ENCODE measurements at places on chromosomes 11 and 22.
A peak's percentile ranks its signal among the peaks of the same experiment; 100 is the strongest.

- DNase-seq, result no peak
These were observed 1.1 kb upstream of the FBXO7 start for GRCh38 chr22:32473388-32473952.

DNA sequence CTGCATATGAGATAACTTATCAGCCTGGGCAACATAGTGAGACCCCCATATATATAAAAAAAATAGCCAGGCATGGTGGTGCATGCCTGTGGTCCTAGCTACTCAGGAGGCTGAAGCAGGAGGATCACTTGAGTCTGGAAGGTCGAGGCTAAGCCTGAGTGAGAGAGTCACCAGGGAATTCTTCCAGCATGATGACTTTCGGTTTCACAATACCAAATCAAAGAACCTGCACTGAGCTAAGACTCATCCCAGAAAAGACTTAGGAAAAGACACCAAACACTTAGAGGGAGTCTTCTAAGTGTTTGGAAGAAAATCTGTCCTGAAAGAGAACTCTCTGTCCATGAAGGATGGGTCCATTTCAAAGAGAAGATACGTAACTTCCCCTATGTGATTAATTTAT is 12.7 kb downstream of the STK33 start:
- no peak for DNase-seq

DNA sequence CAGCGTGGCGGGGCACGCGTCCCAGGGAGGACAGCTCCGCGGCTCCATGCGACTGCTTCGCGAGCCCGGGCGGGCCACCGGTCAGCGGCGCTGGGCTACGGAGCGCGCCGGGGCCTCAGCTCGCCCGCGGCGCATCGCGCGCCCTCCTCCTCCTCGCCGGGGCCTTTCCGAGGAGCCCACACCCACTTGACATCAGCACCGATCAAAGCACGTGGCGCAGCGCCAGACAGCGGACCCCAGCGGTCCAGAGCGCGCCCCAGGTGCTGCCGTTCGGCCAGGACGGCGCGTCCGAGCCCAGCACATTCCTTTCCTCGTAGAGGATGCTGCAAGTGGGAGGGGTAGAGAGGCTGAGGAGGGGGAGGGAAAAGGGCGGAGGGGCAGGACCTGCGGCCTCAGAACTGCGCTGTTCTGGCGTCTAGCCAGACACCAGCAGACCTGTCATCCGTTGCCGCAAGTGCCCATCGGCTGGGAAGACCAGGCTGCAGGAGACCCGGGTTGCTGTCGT is 88.6 kb downstream of the PLEKHA7 start:
- no peak for DNase-seq

GRCh38 chr22:37166675-37167066 is 17.0 kb upstream of the IL2RB start:
- peak; percentile 81 for DNase-seq

DNA sequence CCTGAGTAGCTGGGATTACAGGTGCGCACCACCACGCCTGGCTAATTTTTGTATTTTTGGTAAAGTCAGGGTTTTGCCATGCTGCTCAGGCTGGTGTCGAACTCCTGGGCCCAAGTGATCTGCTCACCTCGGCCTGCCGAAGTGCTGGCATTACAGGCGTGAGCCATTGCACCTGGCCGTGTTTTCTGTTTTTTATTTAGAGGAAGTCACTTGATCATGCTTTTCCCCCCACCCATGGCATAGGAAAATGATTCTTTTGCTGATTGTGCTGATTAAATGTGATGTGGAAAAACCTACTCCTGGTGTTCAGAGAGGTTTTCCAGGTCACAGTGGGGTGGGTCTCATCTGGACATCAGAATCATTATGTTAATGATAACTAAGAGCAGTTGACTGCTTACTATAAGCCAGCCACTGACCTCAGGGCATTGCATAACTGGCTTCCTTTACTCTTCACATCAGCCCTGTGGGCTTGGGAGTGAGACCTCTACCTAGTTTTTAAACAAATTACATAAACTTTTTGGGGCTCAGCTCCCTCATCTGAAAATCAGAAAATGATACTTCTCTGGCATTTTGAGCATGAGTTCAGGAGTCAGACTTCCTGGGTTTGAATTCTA is 71.0 kb downstream of the PTPRJ start:
- no peak for DNase-seq

- no peak for DNase-seq
These were observed 60.9 kb downstream of the SCGB1A1 start for GRCh38 chr11:62479631-62480201.

Data from activated T-cell treated with anti-CD3 and anti-CD28 coated beads for 1 hour (primary cell).